Effector memory CD8-positive, alpha-beta T cell (primary cell): ENCODE measurements at places on chromosomes 5 and 9.

- DNase-seq: no peak
Measured at GRCh38 chr5:155871623-155872022, 455.3 kb upstream of the SGCD start.

- no peak for DNase-seq
Measured at GRCh38 chr5:168844922-168845296, 265.7 kb upstream of the PANK3 start.

DNA sequence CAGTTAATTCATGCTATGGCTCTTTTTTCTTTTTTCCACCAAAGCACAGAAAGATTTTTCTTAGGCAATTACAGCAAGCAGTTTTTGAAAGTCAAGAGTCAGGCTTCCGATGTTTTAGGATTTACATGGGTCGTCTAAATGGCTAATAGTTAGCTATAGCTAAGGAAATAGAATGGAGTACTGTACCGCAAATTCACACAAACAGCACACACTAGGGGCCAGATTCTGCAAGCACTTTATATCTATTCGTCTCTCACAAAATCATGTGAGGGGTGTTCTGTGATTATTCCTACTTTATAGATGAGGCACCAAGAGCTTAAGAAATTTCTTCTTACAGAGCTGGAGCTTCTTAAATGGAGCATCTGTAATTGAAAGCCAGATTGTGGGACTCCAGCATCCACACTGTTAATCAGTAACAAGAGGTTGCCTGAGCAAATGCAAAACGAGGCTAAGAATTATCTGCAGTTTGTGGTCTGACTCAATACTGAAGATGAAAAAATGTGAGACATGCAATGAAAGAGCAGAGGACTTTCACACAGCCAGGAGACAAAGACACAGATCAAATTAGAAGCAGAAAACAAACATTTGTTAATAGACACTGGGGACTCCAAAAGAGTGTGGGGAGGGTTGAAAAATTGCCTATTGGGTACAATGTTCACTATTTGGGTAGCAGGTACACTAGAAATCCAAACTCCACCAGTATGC, 62.7 kb upstream of the CTXN3 start:
- DNase-seq: no peak

DNA sequence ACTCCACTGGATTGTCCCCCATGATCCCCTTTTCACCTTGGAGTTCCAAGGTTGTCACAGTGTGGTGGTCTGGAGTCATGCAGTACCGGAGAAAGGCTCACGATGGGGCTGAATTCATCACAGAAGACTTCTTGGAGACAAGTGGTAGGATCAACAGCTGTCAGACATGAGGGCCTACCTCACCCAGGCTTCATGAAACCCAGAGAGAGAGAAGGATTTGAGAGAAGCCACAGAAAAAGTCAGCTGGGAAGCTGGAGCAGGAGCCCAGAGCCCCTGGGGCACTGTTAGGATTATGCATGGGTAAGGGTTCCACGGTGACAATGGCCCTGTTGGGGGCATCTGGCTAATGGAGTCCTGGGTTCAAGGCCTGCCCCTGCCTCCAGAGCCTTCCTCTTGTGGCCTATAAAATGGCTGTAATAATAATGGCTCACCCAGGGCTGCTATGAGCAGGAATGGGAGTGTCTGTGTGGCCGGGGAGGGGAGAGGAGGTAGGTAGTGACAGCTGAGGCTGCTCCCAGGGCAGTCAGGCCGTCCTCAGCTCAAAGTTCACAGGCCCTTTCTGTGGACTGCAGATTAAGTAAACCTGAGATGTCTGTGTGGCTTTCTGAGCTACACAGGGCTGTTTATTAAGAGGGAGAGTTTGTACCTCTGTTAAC, 910 bp downstream of the TRIM14 start:
- DNase-seq: peak; percentile 41

GRCh38 chr5:35832762-35833161, 23.9 kb upstream of the IL7R start:
- DNase-seq: no peak
